ENCODE measurements at places on chromosomes 6 and 20.

- no peak for DNase-seq
Observed at GRCh38 chr6:33175436-33176069, 16.7 kb downstream of the COL11A2 start.

DNA sequence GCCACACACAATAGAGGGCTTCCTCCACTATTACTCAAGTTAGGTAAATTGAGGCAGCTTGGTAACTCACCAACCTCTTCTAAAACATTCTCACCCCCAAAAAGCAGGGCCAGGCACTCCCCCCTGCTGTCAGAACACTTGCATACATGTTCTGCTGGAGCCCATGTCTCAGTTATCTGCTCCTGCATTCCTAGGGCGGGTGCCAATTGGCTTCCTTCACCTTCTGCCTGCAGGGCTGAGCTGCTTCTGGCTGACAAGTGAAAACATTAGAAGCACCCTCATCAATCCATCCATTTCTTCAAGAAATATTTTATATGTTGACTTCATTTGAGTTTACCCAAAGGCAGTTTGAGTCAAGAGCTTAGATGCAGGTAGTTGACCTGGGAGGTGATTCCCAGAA lies 4.5 kb upstream of the ENTPD6 start:
- DNase-seq, result no peak

DNA sequence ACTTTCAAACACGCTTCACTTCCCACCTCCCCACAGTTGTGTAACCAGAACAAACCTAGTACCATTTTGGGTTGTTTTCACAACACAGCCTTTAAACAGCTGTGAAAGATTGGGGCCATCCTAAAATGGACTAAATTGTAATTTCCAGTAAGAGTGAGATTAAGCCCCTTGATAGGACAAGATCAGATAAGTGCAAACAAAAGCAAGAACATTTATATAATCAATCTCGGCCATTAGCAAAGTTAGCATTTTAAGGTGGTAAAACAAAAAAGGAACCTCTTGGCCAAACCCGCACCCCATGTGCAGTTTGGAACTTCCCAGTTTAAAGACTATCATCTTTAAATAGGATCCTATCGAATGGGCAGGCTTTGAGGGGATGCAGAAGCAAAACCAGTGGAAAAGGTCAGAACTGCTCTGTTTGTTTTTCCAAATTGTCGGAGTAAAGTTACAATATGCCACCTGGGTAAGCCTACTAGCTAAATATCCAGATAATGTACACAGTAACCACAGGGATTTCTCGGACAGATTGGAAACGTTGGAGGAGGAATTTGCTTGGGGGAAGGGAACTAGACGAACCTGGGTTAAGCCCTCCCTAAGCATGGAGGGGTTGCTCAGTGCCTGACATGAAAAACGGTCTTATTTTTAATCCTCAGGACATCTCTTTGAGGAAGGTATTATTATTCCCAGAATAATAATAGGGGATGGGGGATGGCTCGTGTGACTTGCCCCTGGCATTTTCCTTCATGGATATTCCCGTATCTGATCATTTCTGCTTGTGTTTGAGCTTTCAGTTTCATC lies 159.8 kb upstream of the SALL4 start:
- no peak for DNase-seq

DNA sequence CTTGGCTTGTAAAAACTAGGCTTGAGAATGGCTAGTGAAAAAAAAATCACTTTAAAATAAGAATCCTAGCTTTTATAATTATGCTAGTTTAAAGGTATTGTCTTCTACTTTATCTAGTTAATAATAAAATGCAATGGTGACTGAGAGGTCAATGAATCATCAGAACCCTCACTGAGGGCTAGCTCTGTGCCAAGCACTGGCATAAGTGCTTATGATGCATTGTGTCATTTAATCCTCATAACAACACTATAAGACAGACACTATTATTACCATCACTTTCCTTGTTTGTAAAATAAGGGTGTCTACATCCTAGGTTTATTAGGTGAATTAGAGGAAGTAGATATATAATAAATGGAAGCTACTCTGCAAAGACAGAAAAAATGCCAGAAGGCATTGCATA lies 144.3 kb downstream of the F13A1 start:
- no peak for DNase-seq

DNA sequence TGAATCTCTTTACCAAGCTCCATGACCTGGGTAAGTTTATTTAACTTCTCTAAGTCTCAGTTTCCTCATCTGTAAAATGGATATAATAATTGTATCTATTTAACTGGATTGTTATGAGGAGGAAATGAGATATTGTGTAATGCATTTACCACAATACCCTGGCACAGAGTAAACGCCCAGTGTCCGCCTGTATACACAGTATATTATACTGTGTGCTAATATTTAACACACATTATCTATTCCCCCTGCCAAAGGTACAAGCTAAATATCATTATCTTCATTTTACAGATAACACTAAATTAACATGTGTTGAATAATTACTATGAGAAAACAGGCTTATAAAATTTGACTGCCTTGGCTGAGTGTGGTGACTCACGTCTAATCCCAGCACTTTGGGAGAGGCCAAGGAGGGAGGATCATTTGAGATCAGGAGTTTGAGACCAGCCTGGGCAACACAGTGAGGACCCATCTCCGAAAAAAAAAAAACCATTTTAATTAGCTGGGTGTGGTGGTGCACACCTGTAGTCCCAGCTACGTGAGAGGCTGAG lies 38.7 kb upstream of the TNFRSF21 start:
- DNase-seq, result no peak

GRCh38 chr6:158445426-158446085 lies 114.3 kb upstream of the TMEM181 start:
- DNase-seq, result no peak

GRCh38 chr6:40152701-40153436 lies 218.6 kb upstream of the MOCS1 start:
- no peak for DNase-seq

Measured in stimulated activated CD4-positive, alpha-beta T cell treated with anti-CD3 and anti-CD28 coated beads, TNF-alpha, amount 100 ng/mL, for 24 hours (primary cell).